ENCODE measurements at places on chromosomes 11 and 22. TPM values are rescaled to one million over a fixed set of nuclear protein-coding genes. Genes with fewer than 3 reads are reported as not detected.

- no peaks in the 10 kb centered on the region for H3K36me3 ChIP-seq
- no peak for DNase-seq
- H3K4me1 ChIP-seq, result no peaks in the 10 kb centered on the region
- H3K27me3 ChIP-seq, result no peaks in the 10 kb centered on the region
Observed at GRCh38 chr11:76096552-76096951, 109.8 kb downstream of the WNT11 start.

- H3K4me3 ChIP-seq, result no peak overlapping the region
- no peaks in the 10 kb centered on the region for H3K36me3 ChIP-seq
- H3K27ac ChIP-seq, result no peak overlapping the region
- no peak for DNase-seq
- no peaks in the 10 kb centered on the region for H3K4me1 ChIP-seq
- no peaks in the 10 kb centered on the region for H3K27me3 ChIP-seq
Observed at GRCh38 chr11:88626216-88626615, 288.7 kb upstream of the CTSC start.

The CBLIF gene
- total RNA-seq, result not detected

DNA sequence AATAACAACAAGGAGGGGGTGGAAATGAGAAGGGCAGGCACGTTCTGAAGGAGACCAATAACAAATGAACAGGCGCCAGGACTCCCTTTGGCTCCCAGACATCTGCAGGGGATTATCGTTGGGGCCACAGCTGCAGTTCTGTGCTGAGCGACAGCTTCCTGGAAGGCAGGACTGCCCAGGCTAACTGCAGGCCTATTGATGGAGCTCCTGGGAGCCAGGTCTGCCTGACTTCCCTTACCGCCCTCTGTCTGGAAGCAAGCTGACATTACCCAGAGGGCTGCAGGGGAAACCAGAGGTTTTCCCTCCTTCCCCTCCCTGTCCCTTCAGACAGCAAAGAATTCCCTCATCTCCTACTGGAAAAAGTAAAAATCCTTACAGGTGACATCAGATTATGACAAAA lies 5.0 kb downstream of the DRD2 start:
- H3K27me3 ChIP-seq, result peaks cover 15% of the 10 kb centered on the region
- H3K4me1 ChIP-seq, result no peaks in the 10 kb centered on the region
- no peak for DNase-seq

- no peaks in the 10 kb centered on the region for H3K4me1 ChIP-seq
- no peaks in the 10 kb centered on the region for H3K27me3 ChIP-seq
- DNase-seq, result no peak
- H3K27ac ChIP-seq, result no peak overlapping the region
Observed at GRCh38 chr11:69880826-69881445, 61.7 kb upstream of the FGF3 start.

The GANAB gene
- 213 TPM for total RNA-seq
